ENCODE measurements at places on chromosomes 11 and 22.

GRCh38 chr22:45882881-45883810, 93.8 kb downstream of the WNT7B start:
- no peak for DNase-seq

- no peak for DNase-seq
Observed at GRCh38 chr22:30263883-30264282, 2.8 kb downstream of the OSM start.

- DNase-seq = peak; percentile 78
Observed at GRCh38 chr22:44026630-44027511, 2.8 kb downstream of the PARVB start.

DNA sequence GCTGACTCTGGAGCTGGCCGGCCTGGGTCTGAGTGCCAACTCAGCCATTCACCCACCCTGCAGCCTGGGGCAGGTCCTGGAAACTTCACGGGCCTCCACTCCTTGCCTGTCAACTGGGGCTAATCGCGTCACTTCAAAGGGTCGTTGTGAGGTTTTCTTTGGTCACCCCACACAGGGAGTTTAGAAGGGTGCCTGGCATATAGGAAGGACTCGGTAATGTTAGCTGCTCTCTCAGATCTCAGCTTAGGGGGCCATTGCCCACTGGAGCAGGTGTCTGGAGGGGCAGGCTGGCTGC, 7.3 kb downstream of the INCENP start:
- DNase-seq = no peak

- DNase-seq = no peak
Observed at GRCh38 chr22:22710719-22711531, 66.5 kb downstream of the GGTLC2 start.

DNA sequence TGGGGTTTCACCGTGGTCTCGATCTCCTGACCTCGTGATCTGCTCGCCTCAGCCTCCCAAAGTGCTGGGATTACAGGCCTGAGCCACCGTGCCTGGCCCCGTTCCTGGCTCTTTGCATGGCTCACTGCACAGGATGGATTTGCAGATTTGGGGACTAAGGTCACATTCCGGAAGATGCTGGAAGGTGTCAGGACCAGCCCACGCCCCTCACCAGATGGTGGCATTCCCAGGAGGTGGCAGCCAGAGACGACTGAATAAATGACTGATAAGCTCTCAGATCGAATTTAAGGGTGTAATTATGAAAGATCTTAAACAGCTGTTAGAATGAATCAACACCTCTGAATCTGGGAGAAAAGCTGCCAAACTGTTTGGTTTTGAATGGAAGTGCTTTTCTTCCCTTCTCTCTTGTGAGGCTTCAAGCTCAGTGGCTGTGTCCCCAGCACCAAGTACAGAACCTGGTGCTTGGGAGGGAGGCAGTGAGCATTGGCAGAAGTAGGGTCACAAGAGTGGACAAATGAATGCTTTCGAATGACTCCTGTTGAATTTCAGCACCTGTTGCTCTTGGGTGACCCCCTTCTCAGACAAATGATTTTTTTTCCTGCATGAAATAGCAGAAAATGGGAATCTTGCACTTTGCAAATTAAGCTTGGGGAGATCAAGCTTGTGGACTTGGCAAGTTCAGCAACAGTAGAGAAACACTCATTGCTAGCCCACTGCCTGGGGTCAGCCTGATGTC, 69.6 kb downstream of the KIAA1671 start:
- no peak for DNase-seq

DNA sequence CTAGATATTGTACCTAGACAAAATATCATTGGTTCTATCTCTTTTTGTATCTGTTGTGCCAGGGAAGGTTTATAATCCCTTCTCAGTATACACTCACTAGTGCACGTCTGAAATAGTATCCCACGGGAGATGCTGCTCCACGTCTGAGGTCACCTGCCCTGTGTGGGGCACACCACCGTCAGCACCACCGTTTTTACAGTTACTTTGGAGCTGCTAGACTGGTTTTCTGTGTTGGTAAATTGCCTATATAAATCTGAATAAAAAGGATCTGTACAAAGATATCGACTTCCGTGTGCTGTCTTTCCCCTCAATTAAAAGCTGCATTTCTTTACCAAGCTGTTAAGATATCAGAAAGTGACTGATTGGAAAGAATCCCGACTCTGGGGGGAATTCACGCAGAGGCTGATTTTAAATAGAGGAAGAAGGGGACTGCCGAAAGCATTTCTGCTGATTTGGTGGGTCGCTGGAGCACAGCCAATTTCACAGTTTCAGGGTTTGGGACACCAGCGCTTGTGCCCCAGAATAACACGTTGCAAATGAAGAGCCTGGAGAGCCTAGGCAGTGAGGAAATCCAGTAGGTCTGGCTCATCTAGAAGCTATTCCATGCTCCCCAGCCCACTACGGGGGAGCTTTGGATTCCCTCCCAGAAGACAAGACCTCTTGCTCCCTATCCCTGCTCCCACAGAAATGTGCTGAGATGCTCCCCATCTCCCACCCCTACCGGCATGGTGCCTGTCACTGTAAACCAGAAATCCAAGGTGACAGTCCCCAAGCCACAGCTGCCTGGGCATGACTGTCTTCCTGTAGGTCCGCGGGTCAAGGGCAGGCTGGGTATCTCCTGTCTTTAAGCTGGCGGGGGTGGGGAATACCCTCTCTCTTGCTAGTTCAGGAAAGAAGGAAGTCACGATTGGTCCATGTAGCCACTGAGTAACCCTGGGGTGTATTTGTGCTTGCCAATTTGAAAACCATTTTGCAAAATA, 12.7 kb upstream of the MYO18B start:
- no peak for DNase-seq

GRCh38 chr11:67674442-67674871, at the start of gene ALDH3B2:
Gene ALDH3B2 (minus strand): TSS chr11:67674623. CDS start chr11:67666935, 7,688 bp downstream.
- DNase-seq = no peak

GRCh38 chr11:24828938-24829605, 332.2 kb downstream of the LUZP2 start:
- no peak for DNase-seq

- DNase-seq = no peak
Observed at GRCh38 chr22:25888399-25889054, 146.5 kb downstream of the MYO18B start.

- DNase-seq = no peak
Observed at GRCh38 chr11:63845303-63845702, 6.4 kb downstream of the MARK2 start.

GRCh38 chr22:31872209-31872608, 72.1 kb upstream of the YWHAH start:
- DNase-seq = no peak

- no peak for DNase-seq
Observed at GRCh38 chr11:122181372-122181771, 65.4 kb upstream of the BLID start.

DNA sequence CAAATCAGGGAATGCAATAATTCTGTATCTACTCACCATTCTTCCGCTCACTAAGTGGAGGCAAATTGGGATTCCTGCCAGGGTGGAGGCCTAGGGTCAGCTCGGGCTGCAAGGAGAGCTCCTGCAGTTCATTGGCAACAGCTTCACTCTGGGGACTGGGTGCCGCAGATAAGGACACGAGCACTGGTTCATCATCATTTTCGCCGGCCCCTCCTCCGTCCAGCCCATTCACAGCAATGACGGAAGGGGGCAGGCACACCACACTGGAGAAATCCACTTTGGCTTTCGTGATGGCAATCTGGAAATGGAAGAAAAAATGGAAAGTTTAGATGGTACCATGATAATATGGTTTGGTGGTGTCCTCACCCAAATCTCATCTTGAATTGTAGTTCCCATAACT, 84.4 kb downstream of the MRTFA start:
- no peak for DNase-seq

- no peak for DNase-seq
Observed at GRCh38 chr22:24432059-24432853, 4.9 kb downstream of the ADORA2A start.

- DNase-seq = no peak
Observed at GRCh38 chr11:11381471-11382105, 28.5 kb upstream of the CSNK2A3 start.

DNA sequence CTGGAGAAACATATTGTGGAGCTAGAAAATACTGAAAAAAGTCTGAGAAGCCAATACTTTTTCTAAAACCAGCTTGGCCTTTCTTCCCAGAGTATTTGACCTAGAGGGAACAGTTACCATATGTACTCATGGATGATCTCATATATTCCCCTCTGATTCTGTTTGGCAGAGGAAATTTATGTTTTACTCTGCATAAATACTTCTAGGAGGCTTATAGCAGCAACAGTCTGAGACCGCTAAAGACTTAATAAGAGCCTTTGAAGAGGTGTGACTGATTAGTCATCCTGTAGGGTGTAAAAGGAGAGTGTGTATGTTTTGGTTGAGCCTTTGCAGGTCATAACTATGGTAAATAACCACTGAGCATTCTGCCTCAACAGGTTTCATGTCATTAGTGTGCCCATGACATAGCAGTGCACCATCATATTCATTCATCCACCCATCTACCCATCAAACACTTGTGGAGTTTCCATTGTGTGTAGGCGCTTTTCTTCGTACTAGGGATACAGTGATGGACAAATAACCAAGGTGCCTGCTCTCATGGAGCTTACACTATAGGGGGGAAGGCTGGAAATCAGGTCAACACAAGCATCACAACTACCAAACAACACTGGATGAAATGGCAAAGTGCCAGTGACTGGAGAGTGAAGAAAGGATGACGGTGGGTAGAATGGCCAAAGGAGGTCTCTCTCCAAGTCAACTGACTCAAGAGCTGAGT, 44.5 kb downstream of the TRAF6 start:
- no peak for DNase-seq

DNA sequence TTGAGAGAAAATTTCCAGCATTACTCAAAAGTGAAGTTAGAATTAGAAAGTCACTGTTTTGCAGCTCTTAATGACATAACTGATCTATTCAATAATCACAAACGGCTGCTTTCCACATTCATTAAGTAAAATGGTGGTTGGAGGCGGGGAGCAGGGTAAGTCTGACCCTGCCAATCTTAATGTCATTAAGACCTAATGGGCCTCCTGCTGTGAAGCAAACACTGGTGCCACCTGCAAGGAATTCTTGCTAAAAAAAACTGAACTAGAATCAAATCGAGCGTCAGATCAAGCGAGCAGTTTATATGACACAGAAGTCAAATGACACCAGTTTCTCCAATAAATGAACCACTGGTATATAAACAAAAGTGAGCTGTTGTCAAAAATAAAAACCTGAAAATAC, 351.5 kb downstream of the BRD1 start:
- no peak for DNase-seq

- DNase-seq = no peak
Observed at GRCh38 chr11:61963016-61963281, 4.5 kb downstream of the FTH1 start.

DNA sequence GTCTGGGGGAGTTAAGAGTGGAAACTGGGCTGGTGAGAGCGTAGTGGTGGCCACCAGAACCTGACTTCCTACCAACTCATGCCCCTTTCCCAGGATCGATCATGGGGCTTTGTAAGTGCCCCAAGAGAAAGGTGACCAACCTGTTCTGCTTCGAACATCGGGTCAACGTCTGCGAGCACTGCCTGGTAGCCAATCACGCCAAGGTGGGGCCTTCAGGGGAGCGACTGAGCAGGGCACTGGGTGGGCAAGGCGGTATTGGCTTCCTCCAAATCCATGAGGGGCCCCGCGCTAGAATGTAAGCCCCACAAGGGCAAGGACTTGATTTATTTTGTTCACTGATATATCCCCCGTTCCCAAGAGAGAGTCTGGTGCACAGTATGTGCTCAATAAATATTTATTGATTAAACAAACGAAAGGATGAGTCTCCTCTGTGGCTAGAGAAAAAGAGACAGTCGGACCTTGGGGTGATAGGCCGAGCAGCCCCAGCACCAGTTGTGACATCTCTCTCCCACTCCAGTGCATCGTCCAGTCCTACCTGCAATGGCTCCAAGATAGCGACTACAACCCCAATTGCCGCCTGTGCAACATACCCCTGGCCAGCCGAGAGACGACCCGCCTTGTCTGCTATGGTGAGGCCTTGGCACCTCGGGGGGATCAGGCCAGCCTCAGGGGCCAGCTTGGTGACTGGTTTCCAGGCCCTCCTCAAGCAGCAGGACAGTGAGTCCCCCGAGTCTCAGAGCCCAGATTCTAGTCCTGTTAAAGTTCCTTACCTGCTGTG, 765 bp downstream of the ZFPL1 start:
- no peak for DNase-seq

- no peak for DNase-seq
Observed at GRCh38 chr11:9605742-9606141, 32.3 kb downstream of the WEE1 start.

- DNase-seq = no peak
Observed at GRCh38 chr11:10645212-10645795, 48.3 kb downstream of the IRAG1 start.

- DNase-seq = no peak
Observed at GRCh38 chr22:21837248-21837979, 30.0 kb downstream of the MAPK1 start.

DNA sequence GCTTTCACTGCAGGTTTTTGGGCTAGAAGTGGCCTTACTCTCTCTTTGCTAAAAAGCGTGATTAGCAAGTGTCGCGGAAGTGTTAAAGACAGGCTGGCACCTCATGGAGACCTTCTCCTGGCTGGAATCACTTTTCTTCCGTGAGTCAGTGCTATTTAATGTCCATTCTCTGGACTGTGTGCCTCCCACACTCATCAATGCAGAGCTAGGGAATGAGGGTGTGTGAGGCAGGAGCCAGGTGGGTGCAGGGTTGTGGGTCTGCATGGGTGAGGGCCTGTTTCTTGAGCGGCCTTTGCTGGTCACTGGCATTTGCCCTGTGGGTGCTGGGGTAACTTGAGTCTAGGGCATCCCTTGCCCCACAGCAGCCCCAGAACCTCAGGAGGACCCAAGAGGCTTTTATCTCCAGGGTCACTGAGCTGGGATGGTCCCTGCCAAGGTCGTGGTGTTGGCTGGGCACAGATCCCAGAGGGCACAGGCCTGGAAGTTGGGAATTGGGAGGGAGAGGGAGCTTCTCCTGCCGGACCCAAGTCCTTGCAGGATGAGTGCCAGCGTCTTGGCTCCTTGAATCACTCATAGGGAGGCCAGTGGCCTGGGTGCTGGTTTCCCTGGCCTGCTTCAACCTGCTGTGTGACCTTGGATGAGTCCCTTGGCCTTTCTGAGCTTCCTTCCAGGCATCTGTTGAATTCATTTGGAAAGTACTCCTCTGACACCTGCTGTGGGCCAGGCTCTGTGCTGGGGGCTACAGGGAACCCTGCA, 30.0 kb downstream of the KIAA1671 start:
- DNase-seq = no peak

DNA sequence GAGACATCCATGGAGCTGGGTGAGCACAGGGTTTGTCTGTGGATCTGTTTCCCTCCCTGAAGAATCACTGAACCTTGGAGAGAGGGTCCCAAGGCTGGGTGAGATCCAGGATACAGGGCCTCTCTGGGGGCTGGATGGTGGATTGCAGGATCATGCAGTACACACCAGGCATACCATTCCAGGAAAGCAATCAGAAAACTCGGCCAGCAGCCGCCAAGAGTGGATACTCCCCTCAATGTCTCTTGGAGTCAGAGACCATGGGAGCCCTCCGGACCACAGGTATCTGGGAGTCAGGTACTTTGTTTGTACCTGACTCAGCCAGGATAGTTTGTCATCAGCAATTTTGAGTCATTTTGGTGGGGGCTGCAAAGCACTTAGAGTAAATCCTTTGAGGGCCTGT, 14.6 kb upstream of the SYT13 start:
- no peak for DNase-seq

GRCh38 chr11:69475866-69476471, 5.5 kb upstream of the LINC01488 start:
- no peak for DNase-seq
